WTC11 (cell line): ENCODE measurements at places on chromosomes 11 and 22. TPM values are rescaled to one million over a fixed set of nuclear protein-coding genes. Genes with fewer than 3 reads are reported as not detected.

- no peak for DNase-seq
Measured at GRCh38 chr11:119409731-119410130, 13.2 kb downstream of the THY1 start.

GRCh38 chr22:50171319-50171964, 911 bp downstream of the PANX2 start:
- no peak for DNase-seq

GRCh38 chr11:70028147-70028855, 49.8 kb upstream of the ANO1 start:
- no peak for DNase-seq

The MAJIN gene
- total RNA-seq: not detected in 3 replicates
